Fibroblast of skin of left quadriceps (primary cell): ENCODE measurements at places on chromosomes 2 and 18.

GRCh38 chr2:235078914-235079472, 127.2 kb downstream of the SH3BP4 start:
- no peak for DNase-seq

GRCh38 chr2:239158641-239159475, 242.0 kb downstream of the HDAC4 start:
- no peak for DNase-seq

DNA sequence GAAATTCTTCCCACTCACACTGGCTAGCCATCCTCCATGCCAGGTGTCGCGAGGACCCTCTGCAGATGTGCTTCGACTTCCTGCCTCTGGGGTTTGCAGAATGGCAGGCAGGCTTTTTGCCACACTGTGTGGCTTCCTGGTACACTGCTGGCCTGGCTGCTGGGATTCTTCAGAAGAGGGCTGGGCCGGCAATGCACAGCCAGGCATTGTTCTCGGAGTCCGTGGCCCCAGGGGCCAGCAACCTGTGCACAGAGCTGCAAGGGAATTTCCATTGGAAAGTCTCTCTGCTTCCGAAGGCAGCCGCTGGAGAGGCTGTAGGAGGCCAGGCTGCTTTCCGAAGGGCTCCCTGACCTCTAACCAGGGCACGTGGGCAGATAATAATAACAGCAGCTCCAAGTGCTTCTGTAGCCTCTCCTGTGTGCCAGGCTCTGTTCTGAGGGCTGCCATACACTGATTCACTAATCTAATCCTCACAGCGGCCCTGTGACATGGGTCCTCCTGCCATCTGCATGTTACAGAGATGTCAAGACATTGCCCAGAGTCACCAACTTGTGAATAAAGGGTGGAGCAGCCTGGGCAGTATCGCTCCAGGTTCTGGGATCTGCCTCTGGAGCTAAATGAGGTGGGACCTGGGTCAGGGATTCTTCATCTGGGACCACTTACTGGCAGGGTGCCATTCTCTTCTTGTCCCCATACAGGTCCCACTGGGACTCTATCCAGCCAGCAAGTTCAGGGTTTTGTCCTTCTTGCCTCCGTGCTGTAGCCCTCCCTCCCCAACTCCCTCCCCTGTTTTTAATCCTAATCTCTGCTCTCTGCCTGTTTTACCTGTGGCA, 5.0 kb downstream of the LDLRAD4 start:
- DNase-seq: no peak

DNA sequence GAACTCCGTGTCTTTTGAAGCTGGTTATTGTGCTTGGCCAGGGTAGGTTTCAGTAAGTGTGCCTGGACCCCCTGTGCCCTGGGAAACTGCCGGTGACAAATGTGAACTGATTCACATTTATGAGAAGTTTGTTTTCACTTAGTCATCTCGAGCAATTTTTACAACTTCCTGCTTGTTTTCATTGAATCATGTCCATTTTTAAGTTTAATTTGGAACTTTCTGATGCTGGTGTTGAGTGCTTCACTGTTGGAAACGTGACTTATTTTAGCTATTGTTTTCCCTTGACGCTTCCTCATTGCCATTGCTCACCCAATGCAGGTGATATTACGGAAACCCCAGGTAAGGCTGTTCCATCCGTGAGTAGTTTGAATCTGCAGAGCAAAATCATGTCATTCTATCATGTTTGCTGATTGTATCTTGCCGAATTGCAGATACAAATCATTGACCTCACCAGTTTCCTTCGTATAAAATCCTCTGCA, 97.2 kb downstream of the RTN4 start:
- DNase-seq: no peak

- no peak for DNase-seq
These were observed 357.6 kb downstream of the MTX2 start for GRCh38 chr2:176626796-176627195.

DNA sequence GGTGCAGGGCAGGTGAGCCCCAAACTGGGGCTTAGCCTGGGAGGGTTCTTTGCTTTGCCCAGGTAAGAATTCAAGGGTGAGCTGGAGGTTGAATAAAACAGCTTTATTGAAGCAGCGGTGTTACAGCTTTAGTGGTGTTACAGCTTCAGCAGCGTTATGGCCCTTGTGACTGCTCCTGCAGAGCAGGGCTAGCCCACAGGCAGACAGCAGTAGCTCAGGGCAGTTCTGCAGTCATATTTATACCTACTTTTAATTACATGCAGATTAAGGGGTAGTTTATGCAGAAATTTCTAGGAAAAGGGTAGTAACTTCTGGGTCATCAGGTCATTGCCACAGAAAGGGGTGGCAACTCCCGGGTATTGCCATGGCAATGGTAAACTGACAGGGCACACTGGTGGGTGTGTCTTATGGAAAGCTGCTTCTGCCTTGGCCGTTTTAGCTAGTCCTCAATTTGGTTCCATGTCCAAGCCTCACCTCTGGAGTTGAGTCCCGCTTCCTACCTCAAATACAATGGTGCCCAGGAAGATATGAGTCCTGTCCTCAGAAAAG, 78.2 kb downstream of the THNSL2 start:
- no peak for DNase-seq

- DNase-seq: no peak
These were observed 36.3 kb downstream of the SPAG16 start for GRCh38 chr2:213320604-213321003.

DNA sequence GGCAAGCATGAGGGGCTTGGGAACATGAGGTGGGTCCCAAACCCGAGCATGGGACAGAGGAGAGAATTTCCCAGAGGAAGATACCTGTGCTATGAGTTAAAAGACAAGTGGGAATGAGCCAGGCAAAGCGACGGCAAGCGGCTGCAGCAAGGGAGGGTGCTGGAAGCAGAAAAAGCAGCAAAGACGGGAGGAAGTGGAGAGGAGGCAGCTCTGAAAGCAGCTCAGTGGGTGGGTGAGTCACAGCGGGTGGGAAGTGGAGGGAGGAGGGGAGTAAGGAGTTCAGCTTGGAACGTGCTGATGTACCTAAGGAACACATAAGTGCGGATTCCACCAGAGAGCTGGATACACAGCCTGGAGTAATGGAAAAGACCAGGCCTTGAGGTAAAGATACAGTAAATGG, 41.4 kb downstream of the THUMPD2 start:
- peak; percentile 57 for DNase-seq

DNA sequence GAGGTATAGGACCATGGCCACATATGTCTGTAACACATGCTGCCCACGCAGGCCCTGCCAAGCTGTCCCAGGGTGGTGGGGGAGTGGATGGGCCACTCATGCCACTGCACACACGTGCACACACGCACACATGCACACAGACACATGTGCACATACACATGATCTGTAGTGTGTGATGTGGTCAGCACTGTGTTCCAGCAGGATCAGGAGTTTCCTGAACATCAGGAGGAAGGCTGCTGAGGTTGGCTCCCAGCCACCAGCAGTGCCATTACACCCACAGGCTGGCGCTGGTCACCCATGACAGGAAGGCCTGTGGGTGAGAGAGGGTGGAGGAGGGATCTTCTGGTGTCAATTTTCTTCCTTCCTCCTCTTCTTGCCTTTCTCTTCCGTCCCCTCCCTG, 44.7 kb downstream of the POMC start:
- DNase-seq: no peak
